Cardiac septum (tissue), 1 donor: ENCODE measurements at places on chromosomes 2 and 18. TPM values are rescaled to one million over a fixed set of nuclear protein-coding genes. Genes with fewer than 3 reads are reported as not detected.

DNA sequence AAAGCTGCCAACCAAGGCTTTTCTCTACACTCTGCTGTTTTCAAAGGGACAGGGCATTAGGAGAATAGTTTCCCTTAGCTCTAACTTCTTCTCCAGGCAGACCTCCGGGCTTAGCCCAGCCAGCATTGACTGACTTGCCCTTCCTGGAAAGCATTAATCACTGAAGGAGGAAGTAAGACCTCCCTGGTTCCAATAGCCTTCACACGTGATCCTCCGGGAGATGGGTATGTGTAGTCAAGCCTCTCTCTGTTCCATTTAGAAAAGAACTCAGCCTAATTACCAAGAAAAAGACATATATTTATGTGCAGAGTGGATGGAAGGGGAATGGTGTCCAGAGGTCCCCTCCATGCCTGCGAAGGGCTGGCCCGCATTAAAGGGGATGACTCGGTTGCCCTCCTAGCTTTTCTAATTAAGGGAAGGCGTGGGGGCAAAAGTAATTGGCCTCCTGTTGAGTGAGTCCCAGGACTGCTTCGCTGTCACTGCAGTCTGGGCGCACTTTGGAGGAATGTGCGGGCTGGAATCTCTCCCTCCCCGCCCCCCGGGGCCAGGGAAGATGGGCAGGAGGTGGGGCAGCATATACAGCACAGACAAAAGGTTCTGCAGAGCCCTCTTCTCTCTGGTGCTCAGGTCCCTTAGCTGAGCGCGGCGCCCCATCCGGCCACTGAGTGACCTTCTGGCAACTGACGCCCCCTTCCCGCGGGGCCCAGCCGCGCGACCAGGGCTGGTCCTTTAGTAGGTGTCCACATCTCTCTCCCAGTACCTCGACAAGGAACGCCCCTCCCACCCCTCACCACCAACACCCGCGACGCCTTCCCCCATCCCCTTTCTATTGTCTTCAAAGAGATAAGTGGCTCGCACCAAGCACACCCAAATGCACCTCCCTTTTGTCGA is 686.0 kb downstream of the NRXN1 start:
- DNase-seq, result no peak

DNA sequence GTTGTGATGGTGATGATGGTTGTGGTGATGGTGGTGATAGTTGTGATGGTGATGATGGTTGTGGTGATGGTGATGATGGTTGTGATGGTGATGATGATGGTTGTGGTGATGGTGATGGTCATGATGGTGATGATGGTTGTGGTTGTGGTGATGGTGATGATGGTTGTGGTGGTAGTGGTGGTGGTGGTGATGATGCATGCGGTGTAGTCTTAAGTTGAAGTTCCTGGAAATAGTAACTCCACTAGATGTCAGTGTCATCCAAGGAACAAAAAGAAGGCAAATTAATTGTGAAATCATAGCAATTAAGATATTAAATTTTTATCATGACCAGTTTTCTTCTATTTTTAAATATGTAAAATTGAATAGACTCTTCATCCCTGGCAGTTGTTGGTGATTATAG is 309.2 kb downstream of the AGAP1 start:
- DNase-seq, result no peak

GRCh38 chr2:113894156-113894743 is 4.4 kb downstream of the ACTR3 start:
- no peak for DNase-seq

GRCh38 chr2:212815453-212815852 is 276.9 kb upstream of the ERBB4 start:
- no peak for DNase-seq

The SOX11 gene
- 2.8 TPM for total RNA-seq

The TTL gene
- total RNA-seq, result 54.1 TPM

The KCNIP3 gene
- 6.5 TPM for total RNA-seq

The GRB14 gene
- 2.2 TPM for total RNA-seq

- no peak for DNase-seq
Measured at GRCh38 chr2:69213201-69213600, 173.8 kb downstream of the GFPT1 start.

DNA sequence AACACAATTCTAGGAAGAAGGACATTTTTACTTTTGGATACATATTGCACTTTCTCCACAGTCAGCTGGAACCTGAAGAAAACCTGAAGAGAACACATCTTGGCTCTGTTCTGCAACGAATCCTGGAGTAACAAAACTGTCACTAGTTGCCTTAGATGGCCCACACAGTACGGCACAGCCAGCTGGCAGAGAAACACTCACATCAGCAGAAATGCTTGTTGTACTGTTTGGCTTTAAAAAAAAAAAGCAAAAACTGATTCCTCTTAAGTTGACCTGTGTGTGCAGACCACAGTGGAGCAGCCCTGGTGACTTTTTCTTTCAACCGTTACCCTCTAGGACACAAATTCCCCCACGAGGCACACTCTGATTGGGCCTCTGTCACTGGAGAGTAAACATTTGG is 152.3 kb upstream of the TWIST2 start:
- no peak for DNase-seq

DNA sequence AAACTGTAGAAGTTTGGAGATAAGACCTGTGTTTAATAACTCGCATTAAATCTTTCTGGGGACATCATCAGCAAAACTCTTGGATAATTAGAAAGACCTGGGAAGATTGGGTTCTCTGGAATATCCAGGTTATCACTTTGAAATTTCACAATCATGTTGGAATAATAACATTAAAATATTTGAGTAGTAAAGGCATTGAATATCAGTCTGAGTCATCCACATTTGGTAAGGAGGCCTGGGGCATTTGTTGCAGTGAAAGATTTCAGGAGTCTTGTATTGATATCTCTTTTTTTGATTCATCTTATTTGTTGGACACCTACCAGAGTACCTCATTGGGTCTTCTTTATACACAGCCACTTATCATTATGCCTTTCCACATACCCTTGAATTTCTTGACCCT is 95.9 kb downstream of the EPB41L5 start:
- DNase-seq, result no peak

DNA sequence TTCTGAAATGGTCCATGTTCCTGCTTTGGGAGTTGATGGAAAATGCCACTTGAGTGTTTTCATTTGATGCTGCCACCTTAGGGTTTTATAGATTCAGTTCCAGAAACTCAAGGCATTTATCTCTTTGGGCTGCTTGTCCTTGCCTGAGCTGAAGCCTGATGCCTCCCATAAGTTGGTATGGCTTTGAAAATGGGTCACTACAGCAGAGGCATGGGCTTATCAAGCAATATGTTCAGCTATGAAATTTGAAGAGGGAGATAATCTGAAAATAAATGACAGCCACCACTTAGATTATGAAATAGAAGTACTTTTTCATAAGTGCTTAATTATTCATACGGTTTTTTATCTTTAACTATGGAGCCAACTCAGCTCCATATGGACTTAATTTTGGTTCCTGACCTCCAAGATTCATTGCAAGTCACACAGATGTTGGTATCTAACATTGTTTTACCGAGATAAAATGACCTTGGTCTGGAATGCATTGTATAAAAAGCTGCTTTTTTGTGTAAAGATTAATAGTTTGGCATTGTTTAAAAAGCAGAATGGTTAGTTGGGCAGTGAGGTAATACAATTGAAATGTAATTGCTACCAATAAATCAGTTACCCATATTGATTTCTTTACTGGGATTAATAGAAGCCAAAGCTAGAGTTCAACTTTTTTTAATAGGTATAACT is 4.5 kb downstream of the SLC14A1 start:
- no peak for DNase-seq

DNA sequence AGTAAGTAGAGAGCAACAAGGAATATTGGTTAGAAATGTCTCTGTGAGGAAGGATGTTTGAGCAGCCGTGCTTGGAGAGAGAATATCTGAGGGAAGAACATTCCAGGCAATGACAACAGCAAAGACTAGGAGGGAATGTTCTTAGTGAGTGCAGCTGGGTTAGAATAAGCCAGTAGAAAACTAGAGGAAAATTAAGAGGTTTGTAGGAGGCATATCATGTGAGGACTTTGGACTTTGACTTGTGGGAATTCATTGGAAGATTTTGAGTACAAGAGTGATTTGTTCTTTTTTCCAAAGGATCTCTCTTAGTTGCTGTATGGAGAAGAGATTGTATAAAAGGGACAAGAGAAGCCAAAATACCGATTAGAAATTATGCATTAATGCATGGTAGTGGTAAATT is 47.2 kb downstream of the PPM1B start:
- DNase-seq, result no peak

DNA sequence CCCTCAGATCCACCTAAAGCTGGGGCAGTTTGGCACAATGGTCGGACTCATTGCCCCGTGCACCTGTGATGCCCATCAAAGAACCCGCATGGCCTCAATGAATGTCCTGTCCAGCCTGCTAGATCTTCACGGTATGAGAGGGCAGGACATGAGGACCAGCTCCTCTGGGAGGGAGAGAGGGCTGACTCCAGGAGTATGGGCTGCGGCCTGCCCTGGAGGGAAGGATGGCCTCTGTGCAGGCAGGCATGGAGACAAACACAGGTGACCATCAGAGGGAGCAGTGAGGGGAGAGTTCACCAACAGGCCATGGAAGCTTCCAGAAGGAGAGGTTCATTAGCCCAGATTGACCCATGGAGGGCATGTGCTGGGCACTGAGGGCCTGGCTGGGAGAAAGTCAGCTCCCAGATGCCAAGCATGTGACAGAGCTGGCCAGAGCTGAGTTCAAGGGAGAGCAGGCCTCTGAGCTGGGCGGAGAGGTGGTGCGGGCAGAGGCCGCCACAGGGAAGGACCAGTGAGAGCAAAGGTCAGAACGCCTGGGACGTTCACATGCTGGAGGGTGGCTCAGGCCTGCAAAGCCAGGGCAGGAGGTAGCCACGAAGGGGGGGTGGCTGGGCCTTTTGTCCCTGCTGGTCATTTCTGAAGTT is 36.2 kb downstream of the HJURP start:
- peak; percentile 60 for DNase-seq

GRCh38 chr2:162342841-162343240 is 1.1 kb upstream of the GCA start:
- no peak for DNase-seq

GRCh38 chr2:237966250-237966564 is 607 bp upstream of the UBE2F start:
- DNase-seq, result no peak

The OTX1 gene
- not detected for total RNA-seq

GRCh38 chr2:173544641-173545363 is 190.1 kb downstream of the CDCA7 start:
- no peak for DNase-seq

GRCh38 chr2:239778042-239778851 is 246.9 kb downstream of the NDUFA10 start:
- no peak for DNase-seq

- DNase-seq, result no peak
Measured at GRCh38 chr2:176763851-176764404, 448.7 kb upstream of the HNRNPA3 start.

GRCh38 chr2:98524168-98524567 is 79.5 kb downstream of the INPP4A start:
- DNase-seq, result no peak

The MSGN1 gene
- total RNA-seq, result not detected
